ENCODE measurements at places on chromosomes 1 and 21.

GRCh38 chr21:31181082-31181750 lies 142.9 kb upstream of the KRTAP19-8 start:
- DNase-seq, result no peak

- DNase-seq, result no peak
Observed at GRCh38 chr1:44903011-44903680, 60.1 kb upstream of the PTCH2 start.

DNA sequence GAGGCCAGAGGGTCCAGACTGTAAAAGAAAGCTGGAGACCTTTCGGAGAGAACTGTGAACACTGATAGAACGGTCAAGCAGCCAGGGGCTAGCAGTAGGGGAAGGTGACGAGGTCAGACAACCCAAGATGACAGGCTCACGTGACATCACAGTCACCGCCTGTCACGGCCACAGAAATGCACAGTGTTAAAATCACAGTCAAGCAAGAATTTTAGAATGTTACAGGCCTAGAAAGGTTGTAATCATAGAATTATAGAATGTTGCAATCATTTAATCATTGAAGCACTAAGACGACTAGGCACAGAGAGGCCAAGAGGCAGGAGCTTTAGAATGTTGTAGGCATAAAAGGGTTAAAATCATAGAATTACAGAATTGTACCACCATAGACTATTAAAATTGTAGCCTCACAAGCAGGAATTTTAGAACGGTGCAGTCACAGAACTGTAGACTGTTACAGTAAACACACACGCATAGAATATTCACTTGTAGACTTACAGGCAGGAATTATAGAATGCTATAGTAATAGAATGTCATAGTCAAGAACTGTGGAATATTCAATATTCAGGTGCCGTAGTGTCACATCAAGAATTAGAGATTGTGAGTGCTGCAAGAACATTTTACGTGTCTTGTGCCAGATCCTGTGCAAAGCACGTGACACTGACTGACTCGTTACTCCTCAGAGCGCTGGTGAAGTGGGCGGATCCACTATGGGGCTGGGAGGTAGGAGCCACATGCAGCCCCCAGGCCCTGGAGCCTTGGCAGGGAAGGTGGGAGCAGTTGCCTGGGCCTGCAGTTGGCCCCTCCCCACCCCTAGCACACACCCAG lies 118.1 kb downstream of the EPHB2 start:
- no peak for DNase-seq

GRCh38 chr1:206737729-206738201 lies 32.8 kb upstream of the IL19 start:
- DNase-seq, result no peak

DNA sequence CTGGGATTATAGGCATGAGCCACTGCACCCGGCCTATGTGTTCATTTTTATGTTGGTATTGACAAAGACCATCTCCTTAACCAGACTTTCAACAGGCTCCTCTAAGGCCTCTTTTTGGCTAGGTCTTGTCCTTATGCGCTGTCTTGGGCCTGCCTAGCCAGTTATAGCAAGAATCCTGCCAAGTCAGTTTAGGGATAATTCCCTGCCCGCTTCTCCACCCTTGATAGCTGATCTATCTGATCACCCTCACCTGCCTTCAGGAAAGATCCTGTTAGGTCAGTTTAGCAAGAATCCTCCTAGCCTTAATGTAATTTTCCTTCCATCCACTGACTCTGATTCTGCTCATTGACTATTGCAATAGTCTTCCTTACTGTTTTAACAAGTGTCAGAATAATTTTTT lies 2.4 kb upstream of the B4GALT3 start:
- no peak for DNase-seq

DNA sequence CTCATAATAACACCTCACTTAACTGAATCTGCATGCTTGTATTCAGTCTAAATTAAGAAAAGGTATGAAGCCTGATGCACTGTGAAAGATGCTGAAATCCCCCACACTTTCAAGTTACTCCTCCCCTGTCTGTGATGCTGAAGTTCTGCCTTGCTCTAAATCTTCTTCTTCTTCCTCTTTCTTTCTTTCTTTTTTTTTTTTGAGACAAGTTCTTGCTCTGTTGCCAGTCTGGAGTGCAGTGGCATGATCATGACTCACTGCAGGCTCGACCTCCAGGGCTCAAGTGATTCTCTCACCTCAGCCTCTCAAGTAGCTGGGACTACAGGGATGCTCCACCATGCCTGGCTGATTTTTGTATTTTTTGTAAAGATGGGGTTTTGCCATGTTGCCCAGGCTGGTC lies 231.0 kb upstream of the B3GALT2 start:
- no peak for DNase-seq

DNA sequence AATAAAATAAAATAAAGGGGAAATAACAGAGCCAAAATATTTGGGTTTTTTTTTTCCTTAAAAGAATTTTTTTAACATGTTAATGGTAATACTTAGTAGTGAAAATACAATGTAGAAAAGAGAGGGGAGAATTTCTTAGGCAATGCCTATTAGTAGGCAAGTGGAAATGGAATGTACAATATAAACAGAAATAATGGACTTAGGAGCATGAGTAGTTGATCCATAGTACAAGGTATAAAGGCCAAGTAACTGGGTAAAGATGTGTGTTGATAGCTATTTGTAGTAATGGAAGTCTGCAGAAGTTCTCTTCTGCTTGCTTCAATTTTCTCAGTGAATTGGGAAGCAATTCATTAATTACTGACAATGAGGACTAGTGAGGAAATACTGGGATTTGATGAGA lies 34.4 kb downstream of the TESK2 start:
- DNase-seq, result no peak

DNA sequence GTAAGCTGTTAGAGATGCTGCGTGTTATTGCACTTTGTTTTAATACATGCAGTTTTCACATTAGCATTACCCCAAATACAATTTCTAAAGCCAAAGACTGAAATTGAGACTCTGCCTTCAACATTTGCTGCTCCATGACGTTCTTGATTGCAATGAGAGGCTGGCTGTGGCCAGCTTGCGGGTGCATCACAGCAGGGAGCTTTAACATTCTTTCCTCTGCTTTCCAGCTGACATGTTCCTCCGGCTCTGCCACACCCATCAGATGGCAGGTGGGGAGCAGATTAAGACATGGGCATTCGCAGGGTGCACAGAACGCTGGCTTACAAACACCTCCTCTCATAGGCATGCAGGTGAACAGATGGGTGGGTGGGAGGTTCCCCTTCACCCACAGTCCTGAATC lies 314.1 kb downstream of the DISC1 start:
- DNase-seq, result no peak

DNA sequence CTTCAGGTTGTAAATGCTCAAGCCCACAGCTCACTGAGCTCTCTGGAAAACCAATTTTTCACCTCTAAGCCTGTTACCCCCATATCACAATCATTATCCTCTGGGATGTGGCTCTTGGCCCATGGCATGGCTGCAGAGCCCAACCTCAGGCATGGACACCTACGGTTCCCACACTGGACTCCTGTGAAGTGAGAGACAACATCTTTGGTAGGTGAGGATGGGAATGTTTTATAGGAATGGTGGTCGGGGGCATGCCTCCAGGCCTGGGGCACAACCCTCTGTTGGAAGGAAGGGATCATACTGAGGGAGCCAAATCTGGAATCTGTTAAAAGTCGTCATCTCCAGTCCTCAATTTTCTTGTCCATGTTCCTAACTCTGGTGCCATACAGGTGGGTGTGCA lies 179.1 kb downstream of the FOXD2 start:
- no peak for DNase-seq

DNA sequence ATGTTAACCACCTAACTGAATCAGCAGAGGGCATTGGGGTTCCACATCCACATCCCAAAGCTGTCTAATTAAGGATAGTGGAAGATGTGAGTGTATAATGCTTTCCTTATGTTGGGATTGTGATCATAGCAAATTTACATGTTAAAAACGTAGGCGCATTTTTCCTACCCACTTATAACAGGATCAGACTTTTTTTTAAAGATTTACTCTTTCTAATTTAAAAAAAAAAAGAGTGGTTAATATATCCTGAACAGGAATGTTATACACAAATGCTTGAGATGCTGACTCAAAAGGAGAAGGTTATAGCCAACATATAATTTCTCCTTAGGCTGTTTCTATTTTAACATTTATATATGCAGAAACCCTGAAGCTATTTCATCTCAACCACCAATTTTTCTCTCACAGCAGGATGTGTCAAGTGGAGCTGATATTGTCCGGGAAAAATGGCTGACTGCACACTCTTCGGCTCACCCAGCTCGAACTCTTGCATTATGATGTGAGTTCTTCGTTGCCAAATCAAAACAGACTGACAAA lies 40.3 kb downstream of the RGS5 start:
- DNase-seq, result no peak

- no peak for DNase-seq
Observed at GRCh38 chr1:202958544-202959275, 598 bp upstream of the ADIPOR1 start.

DNA sequence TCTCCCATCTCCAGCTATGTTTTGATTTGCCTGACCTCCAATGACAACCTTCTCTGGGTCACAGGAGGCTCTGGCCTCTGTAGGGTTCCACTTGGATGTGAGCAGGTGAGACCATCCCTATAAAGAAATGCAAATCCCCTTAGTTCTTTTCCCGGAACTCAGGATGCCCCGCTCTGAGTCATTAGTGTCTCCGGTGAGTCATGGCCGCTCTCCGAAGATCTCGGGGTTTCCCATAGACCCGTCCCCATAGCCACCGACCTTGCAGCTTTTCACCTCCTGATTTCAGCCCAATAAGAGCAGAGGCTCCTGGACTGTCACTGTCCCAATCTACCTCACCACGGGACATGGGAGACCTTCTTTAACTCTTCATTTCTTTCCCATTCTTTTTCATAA lies 98.2 kb downstream of the PGBD5 start:
- no peak for DNase-seq

- DNase-seq, result no peak
Observed at GRCh38 chr1:84774669-84775534, 84.6 kb upstream of the SSX2IP start.

DNA sequence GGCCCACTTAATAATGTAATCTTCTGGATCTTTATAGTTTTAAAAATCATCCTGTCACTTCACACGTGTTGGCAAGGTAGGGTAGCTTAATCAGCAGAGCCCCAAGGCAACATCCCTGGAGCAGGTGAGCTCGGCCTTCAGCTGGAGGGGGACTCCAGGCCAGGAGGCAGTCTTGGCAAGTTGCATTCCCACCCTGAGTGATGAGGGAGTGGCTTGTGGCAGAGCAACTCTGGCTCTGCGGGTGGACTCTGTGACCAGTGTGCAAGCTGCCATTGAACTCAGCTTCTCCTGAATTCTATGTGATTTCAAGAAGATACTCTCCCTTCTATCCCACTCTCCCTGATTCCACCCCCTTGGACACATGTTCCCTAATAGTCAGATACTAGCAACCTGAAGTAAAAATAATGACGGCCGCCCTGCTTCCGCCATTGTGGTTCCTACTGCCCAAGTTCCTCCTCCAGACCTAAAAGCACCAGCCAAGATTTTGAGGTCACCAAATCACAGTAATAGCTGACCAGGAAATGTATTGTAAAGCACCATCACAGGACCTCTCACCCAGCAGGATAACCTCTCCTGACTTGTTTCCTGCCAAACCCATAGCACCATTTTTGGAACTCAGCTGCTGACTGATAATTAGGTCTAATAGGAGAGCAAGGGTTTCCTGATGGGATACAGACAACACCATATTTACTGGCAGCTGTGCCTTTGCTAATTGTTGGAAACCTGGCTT lies 11.5 kb upstream of the LYST start:
- no peak for DNase-seq

- no peak for DNase-seq
Observed at GRCh38 chr1:203631946-203632345, 5.3 kb downstream of the ATP2B4 start.

DNA sequence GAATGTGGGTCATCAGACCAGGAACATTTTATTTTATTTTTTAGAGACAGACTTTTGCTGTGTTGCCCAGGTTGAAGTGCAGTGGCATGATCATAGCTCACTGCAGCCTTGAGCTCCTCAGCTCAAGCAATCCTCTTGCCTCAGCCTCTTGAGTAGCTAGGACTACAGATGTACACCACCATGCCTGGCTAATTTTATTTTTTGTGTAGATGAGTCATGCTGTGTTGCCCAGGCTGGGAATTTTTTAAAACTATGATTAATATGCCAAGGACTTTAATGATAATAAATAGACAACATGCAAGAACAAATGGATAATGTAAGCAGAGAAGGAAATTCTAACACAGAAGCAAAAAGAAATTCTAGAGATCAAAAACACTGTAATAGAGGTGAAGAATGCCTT lies 142.4 kb downstream of the AK5 start:
- no peak for DNase-seq

DNA sequence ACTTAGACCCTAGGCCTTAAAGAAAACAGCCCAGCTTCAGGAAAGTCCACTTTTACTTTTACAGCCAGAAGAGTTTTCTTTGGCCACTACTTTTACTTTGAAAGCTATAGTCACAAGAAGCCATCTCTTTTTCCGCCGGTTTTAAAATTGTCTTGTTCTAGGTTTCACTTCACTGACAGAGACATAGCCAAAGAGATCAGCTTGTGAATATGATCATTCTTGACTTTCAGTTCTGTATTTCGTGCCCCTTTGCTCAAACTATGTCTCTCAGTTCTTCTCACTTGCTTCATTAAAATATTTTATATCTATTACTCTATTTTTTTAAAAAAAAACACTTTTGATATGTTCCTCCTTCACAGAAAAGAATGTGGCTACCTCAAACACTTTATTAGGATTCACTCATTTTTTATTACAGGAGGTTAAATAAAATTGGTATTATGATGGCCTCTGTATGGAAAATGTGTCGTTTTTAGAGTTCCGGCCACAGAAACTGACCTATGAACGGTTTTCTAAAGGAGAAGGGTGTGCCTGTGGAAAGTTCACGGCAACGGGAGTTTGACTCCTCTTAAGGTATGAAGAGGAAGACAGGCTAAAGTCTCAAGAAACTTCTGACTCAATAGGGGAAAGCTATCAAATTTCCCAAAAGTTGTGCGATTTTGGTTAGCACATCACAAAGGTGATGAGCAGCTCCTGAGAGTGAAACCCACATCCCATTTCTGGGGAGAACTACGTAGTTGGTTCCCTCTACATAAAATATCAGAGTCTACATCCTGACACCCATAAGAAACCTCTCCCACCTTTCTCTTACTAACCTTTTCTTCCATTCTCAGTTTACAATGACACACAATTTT lies 1.2 kb downstream of the MCOLN2 start:
- DNase-seq, result no peak

Data from hypothalamus (tissue), 51 donors.